ENCODE measurements at places on chromosomes 1 and 21.

DNA sequence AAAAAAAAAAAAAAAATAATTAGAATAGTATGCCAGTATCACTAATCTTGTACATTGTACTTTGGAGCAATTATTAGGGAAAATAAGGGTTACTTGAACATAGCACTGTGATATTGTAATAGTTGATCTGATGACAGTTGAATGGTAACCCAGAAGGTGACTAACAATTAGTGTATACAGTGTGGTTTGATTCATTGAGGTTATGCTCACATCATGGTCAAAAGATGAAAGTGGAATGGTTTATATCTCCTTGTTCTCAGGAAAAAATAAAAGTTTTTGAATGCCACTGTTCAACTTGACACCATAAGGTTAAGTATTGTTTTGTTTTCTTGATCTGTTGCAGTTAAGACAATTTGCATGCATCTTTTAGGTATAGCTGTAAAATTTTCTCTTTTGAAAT lies 87.0 kb downstream of the GPR52 start:
- no peak for DNase-seq

GRCh38 chr1:235950318-235950717 lies 83.6 kb upstream of the LYST start:
- no peak for DNase-seq

DNA sequence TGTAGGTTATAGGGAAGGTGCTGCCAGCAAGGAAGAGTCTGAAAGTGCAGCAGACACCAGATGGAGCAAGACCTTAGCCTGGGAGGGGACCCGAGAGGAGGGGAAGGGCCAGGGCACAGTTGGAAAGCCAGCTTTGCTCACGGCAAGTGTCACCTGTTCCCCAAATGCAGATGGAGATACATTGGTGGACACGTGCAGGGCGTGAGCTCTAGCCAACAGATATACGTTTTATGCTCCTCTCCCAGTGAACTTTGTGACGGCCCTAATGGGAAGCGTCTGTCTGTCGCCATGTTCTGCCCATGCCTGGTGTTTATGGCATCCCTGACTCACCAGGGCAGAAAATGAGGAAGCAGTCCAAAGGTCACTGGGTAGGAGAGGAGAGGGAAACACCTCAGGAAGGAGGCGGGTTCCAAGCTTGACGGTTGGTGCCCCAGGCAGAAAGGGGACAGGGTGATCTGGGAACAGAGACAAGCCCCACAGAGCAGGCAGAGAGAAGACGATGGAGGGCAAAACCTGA lies 7.6 kb downstream of the GPA33 start:
- DNase-seq: peak; percentile 39

DNA sequence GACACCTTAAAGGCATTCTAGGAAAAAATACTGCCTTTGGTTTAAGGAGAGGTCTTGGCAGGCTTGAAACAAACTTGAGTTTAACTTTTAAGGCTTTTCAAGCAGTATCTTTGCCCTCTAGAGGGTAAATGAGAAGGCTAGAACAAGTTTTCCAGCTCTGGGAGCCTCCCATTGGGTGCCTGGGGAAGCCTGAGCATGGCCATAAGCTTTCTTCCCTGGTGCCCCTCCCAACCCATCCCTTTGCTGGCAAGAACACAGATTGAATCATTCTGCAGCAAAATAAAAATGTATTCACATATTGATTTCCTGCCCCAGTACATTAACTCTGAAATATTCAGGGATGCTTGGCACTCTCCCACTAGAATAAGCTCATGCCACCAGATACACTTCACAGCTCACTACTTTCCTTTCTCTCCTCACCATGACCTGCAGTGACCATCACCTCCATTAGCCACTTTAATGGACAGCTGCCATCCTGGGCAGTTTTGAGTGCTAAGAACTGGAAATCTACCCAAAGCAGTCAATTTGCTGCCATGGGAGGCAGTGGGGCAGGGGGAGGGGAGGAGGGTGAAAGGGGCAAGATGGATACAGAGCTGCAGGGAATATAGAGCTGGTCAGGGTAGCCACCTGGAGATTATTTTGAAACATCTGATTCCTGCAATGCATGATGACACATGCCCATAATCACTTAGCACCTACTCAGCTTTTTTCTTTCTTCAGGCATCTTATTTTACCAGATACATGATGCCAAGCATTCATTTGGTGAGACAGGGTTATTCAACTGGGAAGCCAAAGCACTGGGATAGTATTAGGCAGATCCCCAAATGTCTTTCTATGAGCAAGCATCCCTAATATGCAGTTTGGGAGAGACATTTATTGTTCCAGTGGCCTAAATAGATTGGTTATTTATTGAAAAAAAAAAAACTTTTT lies 140.6 kb downstream of the SYT2 start:
- DNase-seq: no peak

DNA sequence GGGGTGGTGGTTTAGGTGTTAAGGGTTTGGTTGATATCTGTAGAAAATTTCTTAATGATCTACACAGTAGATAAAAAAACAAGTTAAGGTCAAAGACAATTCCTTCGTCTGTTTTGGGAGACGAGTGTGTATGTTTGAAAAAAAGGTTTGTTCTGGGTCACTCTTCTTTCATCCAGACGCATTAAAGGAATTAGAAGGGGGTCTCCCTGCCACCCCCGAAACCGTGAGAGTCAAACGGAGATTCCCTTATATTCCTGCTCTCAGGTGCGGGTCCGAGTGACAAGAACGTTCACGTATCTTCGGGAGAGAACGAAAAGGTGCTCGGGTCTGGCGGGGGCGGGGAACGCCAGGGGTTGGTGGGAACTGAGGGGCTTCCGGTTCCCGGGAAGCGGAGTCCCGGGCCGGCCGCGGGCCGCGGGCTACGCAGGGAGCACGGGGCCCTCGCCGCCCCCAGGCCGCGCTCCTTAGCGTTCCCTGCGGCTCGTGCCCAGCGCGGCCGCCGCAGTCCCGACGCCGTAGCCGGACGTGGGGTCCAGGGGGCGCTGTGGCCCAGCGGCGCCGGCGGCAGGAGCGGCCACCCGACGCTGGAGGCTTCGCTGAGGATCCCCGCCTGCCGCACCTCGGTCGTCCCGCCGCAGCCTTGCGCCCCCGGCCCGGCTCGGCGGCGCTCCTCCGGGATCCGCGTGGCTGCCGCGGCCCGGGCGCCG lies at the start of gene ZFYVE9:
ZFYVE9 (plus strand) TSS at position 577 of the 707 bp plus-strand sequence. CDS start 91,118 bp downstream, outside the sequence.
- no peak for DNase-seq

DNA sequence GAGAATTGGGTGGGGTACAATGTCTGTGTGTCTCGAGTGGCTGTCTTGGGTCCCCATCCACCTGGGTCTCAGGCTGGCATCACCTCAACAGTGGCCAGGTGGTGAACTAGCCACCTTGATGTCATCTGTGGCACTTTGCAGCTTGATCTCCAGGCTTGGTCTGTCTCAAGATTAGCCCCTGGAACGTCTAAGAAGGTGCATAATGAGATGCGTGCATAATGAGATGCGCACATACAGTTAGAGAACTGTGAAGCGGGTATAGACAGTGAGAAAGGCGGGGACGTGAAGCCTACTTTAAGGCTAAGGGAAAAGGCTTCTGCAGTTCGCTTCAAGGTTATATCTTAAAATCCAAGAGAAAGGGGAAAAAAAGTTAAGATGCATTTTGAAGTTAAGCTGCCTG lies 98.7 kb downstream of the WDR4 start:
- no peak for DNase-seq

DNA sequence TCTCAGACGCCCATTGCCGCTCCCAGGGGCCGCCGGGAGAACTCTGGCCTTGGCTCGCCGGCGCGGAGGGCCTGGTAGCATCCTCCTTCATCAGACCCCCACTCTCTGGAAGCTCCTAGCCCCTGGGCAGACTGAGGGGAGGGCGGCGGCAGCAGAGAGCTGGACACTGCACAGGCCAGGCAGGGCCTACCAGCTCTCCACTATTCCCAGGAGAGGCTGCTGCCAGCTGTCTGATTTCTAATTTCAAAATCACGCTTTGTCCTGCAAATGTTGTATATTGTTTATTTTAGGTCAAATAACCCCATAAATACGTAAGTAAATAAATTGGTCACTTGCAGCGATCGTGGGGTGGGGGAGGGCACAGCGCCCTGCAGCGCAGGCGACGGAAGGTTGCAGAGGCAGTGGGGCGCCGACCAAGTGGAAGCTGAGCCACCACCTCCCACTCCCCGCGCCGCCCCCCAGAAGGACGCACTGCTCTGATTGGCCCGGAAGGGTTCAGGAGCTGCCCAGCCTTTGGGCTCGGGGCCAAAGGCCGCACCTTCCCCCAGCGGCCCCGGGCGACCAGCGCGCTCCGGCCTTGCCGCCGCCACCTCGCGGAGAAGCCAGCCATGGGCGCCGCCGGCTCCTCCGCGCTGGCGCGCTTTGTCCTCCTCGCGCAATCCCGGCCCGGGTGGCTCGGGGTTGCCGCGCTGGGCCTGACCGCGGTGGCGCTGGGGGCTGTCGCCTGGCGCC lies at the start of gene MTARC1:
MTARC1 (plus strand) TSS at position 577 of the 732 bp plus-strand sequence; CDS start at position 609, 32 bp downstream.
- no peak for DNase-seq

- no peak for DNase-seq
These were observed 72.8 kb upstream of the CD1D start for GRCh38 chr1:158107916-158108315.

- DNase-seq: no peak
These were observed 125.9 kb downstream of the RGS21 start for GRCh38 chr1:192442736-192443135.

- DNase-seq: no peak
These were observed 315.4 kb downstream of the LMO4 start for GRCh38 chr1:87644033-87644578.

- no peak for DNase-seq
These were observed 2.4 kb downstream of the ACTA1 start for GRCh38 chr1:229431284-229432115.

GRCh38 chr1:155086856-155087535 lies 8.4 kb downstream of the EFNA3 start:
- DNase-seq: no peak

- DNase-seq: no peak
These were observed 13.6 kb downstream of the RD3 start for GRCh38 chr1:211478376-211478775.

- DNase-seq: no peak
These were observed 838 bp downstream of the CCDC28B start for GRCh38 chr1:32201011-32201855.

- no peak for DNase-seq
These were observed 216.6 kb downstream of the HHIPL2 start for GRCh38 chr1:222331340-222331739.

DNA sequence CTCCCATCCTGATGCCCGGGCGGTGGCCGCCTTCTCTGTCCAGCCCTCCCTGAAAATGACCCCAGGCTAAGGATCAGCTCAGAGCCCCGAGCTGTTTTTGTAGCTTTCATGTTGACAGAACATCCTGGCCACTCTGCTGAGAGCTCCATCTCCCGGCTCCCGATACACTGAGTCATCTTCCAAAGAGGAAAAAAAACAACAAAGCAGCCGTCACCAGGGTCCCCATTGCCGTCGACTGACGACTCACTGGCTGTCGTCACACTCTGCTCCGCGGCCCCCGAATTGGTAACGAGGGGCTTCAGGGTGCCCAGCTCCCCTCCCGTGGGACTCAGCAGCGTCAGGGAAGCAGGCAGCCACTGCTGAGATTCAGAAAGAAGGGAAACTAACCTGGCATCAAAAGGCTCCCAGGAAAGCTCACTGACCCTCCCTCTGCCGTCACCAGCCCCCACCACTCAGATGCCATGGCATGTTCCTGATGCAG lies 67.2 kb downstream of the CD46 start:
- no peak for DNase-seq

DNA sequence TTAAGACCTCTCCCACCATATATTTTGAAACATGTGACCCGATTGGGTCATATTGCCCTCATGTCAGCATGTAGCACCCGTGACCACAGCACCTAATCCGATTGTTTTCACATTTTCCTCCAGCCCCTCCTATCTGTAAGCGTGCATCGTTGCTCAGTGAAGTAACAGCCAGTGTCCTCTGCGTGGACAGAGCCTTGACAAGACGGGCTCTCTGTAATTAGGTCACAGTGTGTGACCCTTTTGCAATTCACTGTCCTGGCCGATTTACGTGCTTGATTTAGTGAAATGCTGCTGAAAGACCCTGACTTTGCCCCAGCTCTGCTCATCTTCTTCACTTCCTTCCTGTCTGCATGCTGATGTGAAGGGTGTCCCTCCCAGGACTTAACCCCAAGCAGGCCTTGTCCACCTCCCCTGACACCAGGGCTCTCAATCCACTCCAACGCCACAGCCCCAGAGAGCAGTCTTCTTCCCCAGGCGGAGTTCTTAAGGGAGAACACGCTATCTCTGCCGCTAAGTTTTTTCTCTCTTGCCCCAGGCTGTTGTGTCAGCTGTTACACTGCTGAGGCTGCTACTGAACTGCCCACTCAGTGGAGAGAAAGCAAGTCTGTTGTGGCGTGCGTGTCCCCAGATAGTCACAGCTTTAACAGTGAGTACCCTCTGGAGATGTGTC lies 19.4 kb downstream of the URB2 start:
- DNase-seq: no peak

DNA sequence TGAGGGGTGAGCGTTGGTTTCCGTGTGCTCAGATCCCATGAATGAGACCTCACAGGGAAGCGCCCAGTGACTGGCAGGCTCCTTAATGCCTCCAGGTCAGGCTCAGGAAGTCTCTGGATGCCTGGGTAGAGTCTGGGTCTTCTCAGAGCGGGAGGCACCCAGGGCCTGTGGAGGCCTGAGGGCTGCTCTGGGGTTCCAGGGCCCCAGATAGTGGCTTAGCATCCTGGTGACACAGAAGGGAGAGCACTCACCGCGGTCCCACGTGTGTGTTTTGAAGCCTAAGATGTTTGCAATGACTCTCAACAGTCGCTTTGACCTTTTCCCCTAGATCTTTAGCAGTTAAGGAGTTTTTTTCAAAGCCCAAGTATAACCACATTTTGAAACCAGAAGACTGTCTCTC lies 25.0 kb downstream of the PRMT2 start:
- no peak for DNase-seq

- no peak for DNase-seq
These were observed 12.7 kb downstream of the CSF1 start for GRCh38 chr1:109923131-109923945.

GRCh38 chr1:44696789-44697345 lies 22.4 kb downstream of the ARMH1 start:
- no peak for DNase-seq

GRCh38 chr1:53495633-53496345 lies 36.6 kb downstream of the DMRTB1 start:
- no peak for DNase-seq

DNA sequence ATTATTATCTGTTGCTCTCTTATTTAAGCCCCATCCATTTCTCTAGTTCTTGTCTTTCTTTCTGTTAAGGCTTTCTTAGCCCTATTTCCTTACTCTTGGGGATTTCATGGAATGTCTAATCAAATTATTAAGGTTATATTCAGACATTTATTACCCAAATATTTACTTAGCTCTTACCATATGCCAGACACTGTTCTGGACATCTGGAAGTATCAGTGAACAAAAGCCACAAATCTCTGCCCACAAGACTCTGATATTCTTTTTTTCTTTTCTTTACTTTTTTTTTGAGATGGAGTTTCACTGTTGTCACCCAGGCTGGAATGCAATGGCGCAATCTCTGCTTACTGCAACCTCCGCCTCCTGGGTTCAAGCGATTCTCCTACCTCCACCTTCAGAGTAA lies 74.3 kb upstream of the NBL1 start:
- DNase-seq: no peak

DNA sequence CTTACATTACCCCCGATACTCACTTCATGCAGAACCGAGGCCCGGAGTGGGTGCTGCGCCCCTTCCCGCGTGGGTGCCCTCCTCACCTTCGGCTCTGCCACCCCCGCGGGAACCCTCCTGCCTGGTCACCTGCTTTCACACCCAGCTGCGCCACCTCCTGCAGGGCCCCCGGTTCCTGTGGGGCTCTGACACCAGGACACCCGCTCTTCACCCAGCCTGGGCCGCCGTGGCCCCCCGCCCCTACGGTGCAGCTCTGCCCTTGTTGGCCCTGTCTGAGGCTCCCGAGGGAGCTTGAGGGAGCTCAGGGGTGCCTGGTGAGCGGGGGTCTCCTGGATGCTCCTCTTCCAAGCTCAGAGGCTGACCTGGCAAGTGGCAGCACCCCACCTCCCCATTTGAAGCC lies 19.0 kb downstream of the RRP1 start:
- no peak for DNase-seq
